ENCODE measurements at places on chromosomes 11 and 22.

GRCh38 chr22:23268139-23268712 is 87.9 kb downstream of the BCR start:
- H3K4me1 ChIP-seq, result peaks cover 81% of the 10 kb centered on the region
- no peaks in the 10 kb centered on the region for H3K27me3 ChIP-seq
- peak; percentile 66 for DNase-seq
- H3K4me3 ChIP-seq, result peak overlapping the region; percentile 38
- H3K27ac ChIP-seq, result peak overlapping the region; percentile 97

GRCh38 chr11:70167723-70168404 is 35.2 kb upstream of the FADD start:
- no peak overlapping the region for H3K4me3 ChIP-seq
- DNase-seq, result no peak
- no peaks in the 10 kb centered on the region for H3K36me3 ChIP-seq
- H3K4me1 ChIP-seq, result no peaks in the 10 kb centered on the region
- H3K27me3 ChIP-seq, result no peaks in the 10 kb centered on the region
- H3K27ac ChIP-seq, result no peak overlapping the region

DNA sequence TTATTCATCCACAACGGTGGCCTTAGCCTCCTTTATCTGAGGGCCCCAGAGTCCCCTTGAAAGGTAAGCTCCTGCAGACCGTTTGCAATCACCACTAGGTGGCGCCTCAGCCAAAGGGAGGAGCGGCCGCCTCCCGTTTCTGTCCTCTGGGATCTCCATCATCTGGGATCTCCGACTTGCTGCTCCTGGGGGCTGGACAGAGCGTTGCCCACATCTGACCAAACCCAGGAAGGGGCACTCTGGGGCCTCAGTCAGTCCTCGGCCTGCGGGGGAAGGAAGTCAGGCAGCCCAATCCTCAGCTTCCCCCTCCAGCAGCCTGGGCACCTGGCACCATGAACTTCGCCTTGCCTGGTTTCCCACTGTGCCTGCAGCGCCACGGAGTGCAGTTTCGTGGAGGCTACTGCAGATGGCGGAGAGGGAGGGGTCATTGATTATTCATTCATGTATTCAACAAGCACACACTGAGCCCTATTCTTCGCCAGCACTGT is 23.5 kb downstream of the TP53I11 start:
- H3K4me3 ChIP-seq, result no peak overlapping the region
- no peaks in the 10 kb centered on the region for H3K36me3 ChIP-seq
- H3K27ac ChIP-seq, result no peak overlapping the region
- H3K27me3 ChIP-seq, result no peaks in the 10 kb centered on the region
- peak; percentile 86 for DNase-seq

DNA sequence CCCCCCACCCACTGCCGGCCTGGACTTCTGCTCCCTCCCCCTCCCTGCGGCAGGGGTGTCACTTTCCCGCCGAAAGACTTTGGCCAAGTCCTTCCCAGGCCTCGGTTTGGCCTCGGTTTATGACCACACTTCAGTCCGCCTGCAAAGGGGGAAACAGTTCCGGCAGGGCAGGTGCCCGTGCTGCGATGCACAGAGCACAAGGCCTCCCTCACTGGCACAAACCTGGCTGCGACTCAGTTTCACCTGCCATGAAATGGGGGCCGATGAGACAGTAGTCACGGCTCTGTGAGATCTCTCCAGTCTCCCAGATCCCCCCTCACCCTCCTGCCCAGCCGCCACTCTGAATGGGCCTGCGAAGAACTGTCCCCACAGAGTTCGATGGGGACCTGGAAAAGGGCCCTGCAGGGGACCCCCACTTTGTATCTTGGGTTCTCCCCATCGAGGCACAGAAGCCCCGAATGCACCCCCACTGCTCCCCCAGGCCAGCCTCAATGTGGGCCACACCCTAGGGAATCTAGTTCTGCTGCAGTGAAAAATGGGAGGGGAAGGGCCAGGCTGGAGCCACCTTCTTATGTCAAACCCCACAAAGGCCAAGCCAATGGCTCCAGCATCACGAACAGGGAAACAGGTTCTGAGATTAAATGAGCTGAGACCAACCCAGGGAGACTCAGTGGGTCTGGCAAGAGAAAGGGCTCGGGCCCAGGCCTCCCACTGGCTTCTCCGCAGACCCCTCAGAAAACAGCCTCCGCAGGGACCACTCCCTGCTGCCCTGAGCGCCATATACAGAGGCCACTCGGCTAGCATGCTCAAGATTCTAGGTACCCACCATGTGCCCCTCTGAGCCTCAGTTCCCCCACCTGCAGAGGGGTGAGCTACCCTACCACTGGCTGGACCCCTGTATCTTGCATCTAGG is 29.0 kb downstream of the ARVCF start:
- no peaks in the 10 kb centered on the region for H3K36me3 ChIP-seq
- no peak overlapping the region for H3K4me3 ChIP-seq
- H3K27ac ChIP-seq, result no peak overlapping the region
- no peak for DNase-seq

GRCh38 chr11:35682230-35683173 is 19.9 kb downstream of the TRIM44 start:
- no peak overlapping the region for H3K27ac ChIP-seq
- peaks cover 41% of the 10 kb centered on the region for H3K4me1 ChIP-seq
- no peaks in the 10 kb centered on the region for H3K27me3 ChIP-seq
- DNase-seq, result no peak

- no peaks in the 10 kb centered on the region for H3K4me1 ChIP-seq
- H3K36me3 ChIP-seq, result no peaks in the 10 kb centered on the region
- no peak overlapping the region for H3K4me3 ChIP-seq
Measured at GRCh38 chr11:75654314-75654713, 14.5 kb downstream of the MAP6 start.

DNA sequence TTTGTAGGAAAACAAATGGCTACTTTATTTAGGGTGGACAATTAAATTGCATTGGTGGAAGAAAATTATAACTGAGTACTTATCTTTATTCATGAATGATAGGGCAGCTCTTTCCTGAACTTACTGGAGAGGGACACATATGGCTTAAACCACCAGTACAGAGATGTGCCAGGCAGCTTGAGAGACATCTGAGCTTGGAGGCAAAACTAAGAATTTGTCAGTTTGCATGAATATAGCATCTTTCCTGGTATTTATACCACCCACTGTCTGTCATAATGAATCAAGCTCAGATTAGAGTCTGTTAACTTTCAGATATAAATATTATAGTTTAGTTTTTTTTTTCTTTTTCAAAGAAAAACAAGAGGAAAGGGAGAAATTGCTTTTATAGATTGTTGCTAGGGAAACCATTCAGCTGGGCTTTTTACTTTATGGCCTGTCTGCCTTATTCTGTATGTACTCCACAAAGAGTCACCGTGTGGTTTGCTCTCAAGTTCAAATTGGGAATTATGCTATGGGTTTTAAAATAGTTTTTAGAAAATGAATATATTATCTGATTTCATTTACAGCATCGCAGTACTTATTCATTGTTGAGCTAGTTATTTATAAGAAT is 477.0 kb upstream of the CHORDC1 start:
- H3K36me3 ChIP-seq, result no peaks in the 10 kb centered on the region
- H3K4me1 ChIP-seq, result no peaks in the 10 kb centered on the region
- H3K27ac ChIP-seq, result no peak overlapping the region
- no peak overlapping the region for H3K4me3 ChIP-seq
- H3K27me3 ChIP-seq, result no peaks in the 10 kb centered on the region

GRCh38 chr11:10762185-10762584 is 11.1 kb downstream of the CTR9 start:
- DNase-seq, result peak; percentile 74
- peaks cover 11% of the 10 kb centered on the region for H3K4me1 ChIP-seq
- no peaks in the 10 kb centered on the region for H3K27me3 ChIP-seq

DNA sequence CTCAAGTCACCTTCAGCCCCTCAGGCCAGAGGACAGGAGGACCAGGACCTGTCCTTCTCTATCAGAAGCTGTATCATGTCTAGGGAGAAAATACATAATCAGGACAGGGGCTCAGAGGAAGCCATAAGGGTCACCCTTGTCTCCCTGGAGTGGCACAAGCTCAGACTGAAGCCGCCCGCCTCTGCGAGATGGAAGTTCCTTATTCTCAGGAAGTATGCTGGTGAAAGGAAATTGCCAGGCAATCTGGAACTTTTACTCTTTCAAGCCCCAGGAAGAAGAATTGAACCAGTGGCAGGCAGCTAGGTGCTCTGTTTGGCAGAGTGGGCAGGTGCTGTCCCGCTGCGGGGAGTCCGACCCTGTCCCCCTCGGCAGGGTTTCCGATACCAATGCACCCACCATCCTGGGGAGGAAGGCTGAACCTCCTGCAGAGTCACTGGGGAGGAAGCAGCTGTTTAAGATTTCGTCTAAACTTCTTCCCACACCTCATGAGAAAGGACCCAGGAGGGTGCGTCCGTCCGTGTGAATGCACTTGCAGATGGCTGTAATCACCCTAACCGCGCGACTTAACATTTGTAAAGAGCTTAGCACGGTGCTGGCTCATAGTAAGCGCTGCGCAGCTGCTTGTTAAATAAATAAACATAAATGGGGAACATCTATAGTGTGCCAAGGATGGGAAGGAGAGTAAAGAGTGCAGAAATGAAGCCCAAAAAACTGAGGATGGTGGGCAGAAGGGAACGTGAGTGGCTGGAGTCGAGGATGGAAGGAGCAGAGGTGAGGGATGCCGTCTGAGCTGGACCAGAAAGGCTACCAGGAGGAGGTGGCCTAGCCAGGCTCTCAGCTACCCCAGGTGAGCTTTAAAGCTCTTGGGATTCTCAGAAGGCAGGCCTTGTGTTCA is 5.0 kb upstream of the ANO1 start:
- H3K36me3 ChIP-seq, result no peaks in the 10 kb centered on the region
- no peak overlapping the region for H3K4me3 ChIP-seq
- H3K27ac ChIP-seq, result no peak overlapping the region

GRCh38 chr11:107583629-107584195 is 7.2 kb upstream of the ELMOD1 start:
- H3K4me3 ChIP-seq, result no peak overlapping the region
- H3K4me1 ChIP-seq, result no peaks in the 10 kb centered on the region
- H3K36me3 ChIP-seq, result no peaks in the 10 kb centered on the region
- no peaks in the 10 kb centered on the region for H3K27me3 ChIP-seq
- no peak overlapping the region for H3K27ac ChIP-seq

GRCh38 chr22:44335903-44336803 is 23.4 kb upstream of the SHISAL1 start:
- no peaks in the 10 kb centered on the region for H3K4me1 ChIP-seq
- DNase-seq, result no peak
- no peaks in the 10 kb centered on the region for H3K27me3 ChIP-seq
- H3K36me3 ChIP-seq, result no peaks in the 10 kb centered on the region
- no peak overlapping the region for H3K27ac ChIP-seq

DNA sequence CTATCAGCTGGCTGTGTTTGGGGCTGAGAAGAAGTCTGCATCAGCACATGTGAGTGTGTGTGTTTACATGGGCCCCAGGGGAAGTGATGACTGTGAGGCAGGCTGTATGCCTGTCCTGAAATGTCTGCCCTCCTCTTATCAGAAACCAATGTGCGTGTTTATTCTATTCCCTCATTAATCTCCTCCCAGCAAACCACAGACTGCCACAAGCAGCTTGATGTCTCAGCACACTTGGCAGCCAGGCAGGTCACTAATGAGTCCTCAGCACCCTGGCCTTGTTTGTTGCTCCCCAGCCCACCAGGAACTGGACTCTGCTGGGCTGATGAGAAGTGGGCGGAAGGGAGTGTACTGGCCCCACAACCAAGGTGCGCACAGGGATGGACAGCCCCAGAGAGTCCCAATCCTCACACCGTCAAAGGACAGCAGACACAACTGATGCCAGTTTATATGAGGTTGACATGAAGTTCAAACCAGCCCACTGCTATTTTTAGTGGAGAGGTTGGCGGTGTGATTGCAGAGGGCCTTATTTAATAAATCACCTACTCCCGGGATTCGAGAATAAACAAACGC is 225.8 kb downstream of the ETS1 start:
- no peaks in the 10 kb centered on the region for H3K36me3 ChIP-seq
- H3K4me1 ChIP-seq, result no peaks in the 10 kb centered on the region
- H3K4me3 ChIP-seq, result no peak overlapping the region
- no peaks in the 10 kb centered on the region for H3K27me3 ChIP-seq
- DNase-seq, result no peak
- H3K27ac ChIP-seq, result no peak overlapping the region

GRCh38 chr22:25757686-25758085 is 15.7 kb downstream of the MYO18B start:
- H3K27me3 ChIP-seq, result no peaks in the 10 kb centered on the region
- no peak overlapping the region for H3K27ac ChIP-seq
- no peaks in the 10 kb centered on the region for H3K4me1 ChIP-seq

DNA sequence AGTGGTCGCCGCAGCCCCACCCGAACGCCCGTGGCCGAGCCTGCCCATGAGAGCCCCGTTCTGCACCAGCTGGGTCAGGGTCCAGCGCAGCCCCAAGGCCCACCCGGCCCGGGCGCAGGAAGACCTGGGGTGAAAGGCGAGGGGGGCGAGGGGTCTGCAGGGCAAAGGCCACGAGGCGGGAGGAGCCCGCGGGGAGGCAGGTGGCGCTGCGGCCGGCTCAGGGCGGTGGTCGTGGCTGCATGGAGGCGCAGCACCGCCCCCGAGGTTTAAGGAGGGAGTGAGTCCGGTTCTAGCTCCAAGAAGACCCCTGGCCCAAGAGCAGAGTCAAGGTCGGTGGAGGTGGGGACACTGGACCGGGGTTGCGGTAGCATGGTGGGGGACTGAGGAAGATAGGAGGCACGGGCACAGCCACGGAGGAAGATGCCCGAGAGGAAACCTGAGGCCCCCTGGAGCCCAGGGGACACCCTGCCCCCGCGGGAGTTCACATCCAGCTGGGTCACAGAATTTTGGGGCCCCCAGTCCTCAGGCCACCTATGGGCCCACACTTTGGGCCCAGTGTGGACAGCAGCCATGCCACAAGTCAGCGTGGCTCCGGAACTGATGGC is 514 bp upstream of the HDAC10 start:
- H3K4me3 ChIP-seq, result peak overlapping the region; percentile 99
- peak overlapping the region; percentile 85 for H3K27ac ChIP-seq
- H3K27me3 ChIP-seq, result no peaks in the 10 kb centered on the region
- peaks cover 48% of the 10 kb centered on the region for H3K4me1 ChIP-seq
- peaks cover 10% of the 10 kb centered on the region for H3K36me3 ChIP-seq

GRCh38 chr11:124190298-124191139 is 7.4 kb downstream of the OR10D3 start:
- no peaks in the 10 kb centered on the region for H3K27me3 ChIP-seq
- H3K4me1 ChIP-seq, result no peaks in the 10 kb centered on the region

GRCh38 chr11:94769880-94770279 is 1.7 kb downstream of the AMOTL1 start:
- no peaks in the 10 kb centered on the region for H3K36me3 ChIP-seq
- peak; percentile 48 for DNase-seq
- no peak overlapping the region for H3K27ac ChIP-seq
- H3K4me3 ChIP-seq, result no peak overlapping the region
- H3K27me3 ChIP-seq, result no peaks in the 10 kb centered on the region

- peak; percentile 91 for DNase-seq
- H3K4me3 ChIP-seq, result no peak overlapping the region
- peaks cover 37% of the 10 kb centered on the region for H3K4me1 ChIP-seq
- peaks cover 7% of the 10 kb centered on the region for H3K36me3 ChIP-seq
- peak overlapping the region; percentile 61 for H3K27ac ChIP-seq
- no peaks in the 10 kb centered on the region for H3K27me3 ChIP-seq
Measured at GRCh38 chr11:63837027-63837688, 1.8 kb upstream of the MARK2 start.

GRCh38 chr11:121553806-121554205 is 101.0 kb upstream of the SORL1-AS1 start:
- DNase-seq, result no peak
- H3K27ac ChIP-seq, result no peak overlapping the region
- H3K27me3 ChIP-seq, result no peaks in the 10 kb centered on the region
- H3K36me3 ChIP-seq, result peaks cover 47% of the 10 kb centered on the region
- H3K4me1 ChIP-seq, result no peaks in the 10 kb centered on the region

- H3K27me3 ChIP-seq, result no peaks in the 10 kb centered on the region
- H3K4me3 ChIP-seq, result peak overlapping the region; percentile 55
- H3K4me1 ChIP-seq, result peaks cover 88% of the 10 kb centered on the region
- DNase-seq, result no peak
Measured at GRCh38 chr11:119365071-119365591, 16.4 kb downstream of the USP2 start.

GRCh38 chr11:27353593-27354358 is 9.2 kb downstream of the CCDC34 start:
- no peak overlapping the region for H3K27ac ChIP-seq
- no peak for DNase-seq
- H3K4me3 ChIP-seq, result no peak overlapping the region
- peaks cover 13% of the 10 kb centered on the region for H3K36me3 ChIP-seq

All from Karpas-422 (cell line).